Right forelimb (tissue), 1 donor: ENCODE measurements at places on chromosomes 6 and 20.

DNA sequence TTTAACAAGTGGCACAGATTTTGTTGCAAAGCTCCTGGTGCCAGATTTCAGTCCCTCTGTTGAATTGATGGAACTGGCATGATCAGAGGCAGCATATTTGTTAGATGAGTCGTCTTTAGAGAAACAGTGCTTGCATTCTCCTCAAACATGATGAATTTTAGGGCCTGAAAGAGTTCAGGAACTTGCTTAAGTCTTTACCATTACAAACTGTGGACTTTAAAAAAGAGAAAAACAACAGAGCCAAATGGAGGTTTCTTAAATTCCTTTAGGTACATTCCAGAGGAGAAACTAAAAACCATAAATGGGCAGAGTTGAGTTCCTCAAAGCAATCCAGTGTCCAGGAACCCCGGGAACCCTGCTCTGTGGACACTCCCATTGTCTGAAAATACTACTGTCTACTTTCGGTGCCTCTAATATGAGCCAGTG lies 2.5 kb downstream of the GTF2H5 start:
- no peak for DNase-seq

GRCh38 chr20:48143435-48144081 lies 358.3 kb upstream of the SULF2 start:
- no peak for DNase-seq

- DNase-seq, result no peak
Observed at GRCh38 chr6:99790679-99791078, 184.0 kb downstream of the PRDM13 start.

DNA sequence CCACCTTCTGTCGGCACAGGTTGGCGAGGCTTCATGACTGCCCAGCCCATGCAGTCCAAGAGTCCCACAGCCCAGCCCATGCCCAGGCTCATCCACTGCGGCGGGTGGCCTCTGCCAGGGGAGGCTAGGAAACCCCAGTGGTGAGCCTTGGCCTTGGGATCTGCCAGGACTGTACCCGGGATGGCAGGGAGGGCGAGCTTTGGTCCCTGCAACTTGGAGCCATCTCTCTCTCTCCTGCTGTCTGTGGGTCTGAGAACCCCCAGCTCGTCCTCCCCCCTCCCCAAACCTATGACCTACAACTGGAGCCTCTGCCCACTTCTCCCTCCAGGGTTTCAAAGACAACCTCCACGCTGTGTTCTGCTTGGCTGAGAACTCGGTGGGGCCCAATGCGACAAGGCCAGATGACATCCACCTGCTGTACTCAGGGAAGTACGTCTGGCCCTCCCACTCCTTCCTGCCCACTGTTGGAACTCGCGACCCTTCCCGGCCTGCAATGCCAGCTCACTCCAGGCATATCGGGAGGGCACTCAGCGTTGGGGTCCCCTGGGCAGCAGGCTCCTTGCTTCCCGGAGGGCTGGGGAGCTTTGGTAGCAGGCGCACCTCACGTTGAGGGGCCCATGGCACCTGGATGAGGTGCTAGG lies 19.7 kb downstream of the NPEPL1 start:
- DNase-seq, result peak; percentile 22

DNA sequence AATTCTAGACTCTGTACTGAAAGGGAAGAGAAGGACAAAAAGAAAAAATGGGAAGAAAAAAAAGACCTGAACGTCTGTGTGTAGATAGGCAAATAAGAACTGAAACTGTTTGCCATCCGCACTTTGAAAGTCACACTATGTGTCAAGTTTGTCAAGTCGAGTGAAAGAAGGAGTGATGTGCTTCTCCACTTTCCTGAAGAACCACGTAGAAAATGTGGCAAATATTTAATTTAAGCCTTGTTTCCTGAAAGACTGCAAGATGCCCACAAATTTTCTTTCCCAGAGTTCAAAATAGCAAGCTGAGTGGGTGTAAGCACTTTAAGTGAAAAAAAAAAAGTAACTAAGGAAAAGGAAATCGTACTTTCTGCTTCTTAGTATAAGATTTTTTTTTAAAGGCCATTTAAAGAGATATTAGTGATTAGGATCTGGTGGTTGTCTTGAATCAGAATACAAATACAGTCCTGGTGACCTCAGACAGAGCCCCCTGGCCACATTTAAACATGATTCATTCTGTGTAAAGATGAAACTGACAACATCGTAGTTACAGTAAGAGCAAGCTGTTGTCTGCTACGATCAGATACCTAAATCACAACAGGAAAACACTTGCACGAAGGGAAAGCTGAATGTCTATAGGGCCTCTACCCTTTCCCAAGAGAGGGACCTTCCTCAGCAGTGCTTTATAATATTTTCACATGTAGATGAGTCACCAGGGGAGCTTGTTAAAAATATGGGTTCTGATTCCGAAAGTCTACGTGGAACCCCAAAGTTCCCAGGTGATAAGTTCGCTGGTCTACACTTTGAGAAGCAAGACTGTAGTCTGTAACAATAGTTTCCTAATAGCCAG lies 102.3 kb downstream of the HIVEP2 start:
- DNase-seq, result no peak

DNA sequence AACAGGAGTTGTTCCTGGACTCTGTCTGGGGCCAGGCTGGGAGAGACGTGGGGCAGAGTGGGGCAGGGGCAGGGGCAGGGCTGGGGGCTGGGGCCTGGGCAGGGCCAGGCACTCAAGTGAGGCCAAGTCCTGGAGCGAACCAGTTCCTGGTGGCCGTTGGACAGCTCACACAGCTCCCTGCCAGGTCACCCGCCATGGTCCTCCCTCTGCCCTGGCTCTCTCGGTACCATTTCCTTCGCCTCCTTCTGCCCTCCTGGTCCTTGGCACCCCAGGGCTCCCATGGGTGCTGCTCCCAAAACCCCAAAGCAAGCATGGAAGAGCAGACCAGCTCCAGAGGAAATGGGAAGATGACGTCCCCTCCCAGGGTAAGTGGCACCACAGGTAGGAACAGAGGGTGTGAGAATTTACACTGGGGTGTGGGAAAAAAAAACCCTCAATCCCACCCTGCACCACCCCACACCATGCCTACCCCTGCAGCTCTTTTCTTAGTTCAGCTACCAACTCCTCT lies at the start of gene MCCD1:
TSS of gene MCCD1 (plus strand) at position 142 of the 508 bp plus-strand sequence. CDS start at position 195, 53 bp downstream.
- no peak for DNase-seq

GRCh38 chr6:137013738-137014602 lies 30.8 kb downstream of the IL20RA start:
- DNase-seq, result no peak

DNA sequence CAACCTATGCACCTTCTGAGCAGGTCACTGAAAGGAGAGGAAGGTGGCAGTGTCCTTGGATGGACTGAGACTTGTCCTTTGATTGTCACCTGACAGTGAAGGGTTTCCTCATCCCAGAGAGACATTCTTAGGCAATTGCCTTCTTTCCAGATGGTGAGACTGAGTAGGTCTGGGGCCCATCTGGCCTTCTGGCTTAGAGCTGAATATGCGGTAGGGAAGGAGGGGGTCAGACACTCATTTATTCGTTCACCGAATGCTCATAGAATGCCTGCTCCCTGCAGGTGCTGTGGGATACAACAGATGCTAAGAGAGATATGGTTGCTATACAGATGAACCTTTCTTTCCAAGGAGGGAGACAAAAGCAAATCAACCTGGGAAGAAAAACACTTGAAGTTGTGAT lies 76.8 kb downstream of the BMP6 start:
- DNase-seq, result no peak

- peak; percentile 52 for DNase-seq
Observed at GRCh38 chr20:36745234-36745926, 510 bp downstream of the NDRG3 start.

- no peak for DNase-seq
Observed at GRCh38 chr6:116437656-116438055, 23.5 kb upstream of the CALHM6 start.

GRCh38 chr6:143586557-143586956 lies 75.0 kb upstream of the FUCA2 start:
- DNase-seq, result no peak

DNA sequence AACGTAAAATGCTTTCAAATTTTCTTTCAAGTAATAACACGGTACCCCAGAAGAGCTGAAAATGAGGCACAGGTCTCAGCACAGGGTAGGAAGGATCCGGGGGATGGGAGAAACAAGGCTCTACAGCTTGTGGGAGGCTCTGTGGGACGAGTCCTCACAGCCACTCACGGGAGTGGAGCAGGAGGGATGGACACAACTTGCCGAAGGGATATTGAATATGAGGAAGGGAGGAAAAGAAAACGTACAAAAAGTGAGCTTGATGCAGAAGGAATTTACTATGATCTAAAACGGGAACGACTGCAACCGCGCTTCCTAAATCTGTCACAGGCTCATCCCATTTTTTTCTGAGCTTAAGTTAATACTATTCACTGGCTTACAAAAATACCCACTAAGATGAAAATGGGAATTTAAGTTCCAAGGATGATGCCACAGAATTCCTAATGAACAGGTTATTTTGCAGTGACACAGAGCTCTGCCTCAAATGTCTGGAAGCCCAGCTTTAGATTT lies 72.9 kb downstream of the FYN start:
- no peak for DNase-seq

GRCh38 chr6:124671324-124671723 lies 290.9 kb upstream of the RNF217 start:
- DNase-seq, result no peak

DNA sequence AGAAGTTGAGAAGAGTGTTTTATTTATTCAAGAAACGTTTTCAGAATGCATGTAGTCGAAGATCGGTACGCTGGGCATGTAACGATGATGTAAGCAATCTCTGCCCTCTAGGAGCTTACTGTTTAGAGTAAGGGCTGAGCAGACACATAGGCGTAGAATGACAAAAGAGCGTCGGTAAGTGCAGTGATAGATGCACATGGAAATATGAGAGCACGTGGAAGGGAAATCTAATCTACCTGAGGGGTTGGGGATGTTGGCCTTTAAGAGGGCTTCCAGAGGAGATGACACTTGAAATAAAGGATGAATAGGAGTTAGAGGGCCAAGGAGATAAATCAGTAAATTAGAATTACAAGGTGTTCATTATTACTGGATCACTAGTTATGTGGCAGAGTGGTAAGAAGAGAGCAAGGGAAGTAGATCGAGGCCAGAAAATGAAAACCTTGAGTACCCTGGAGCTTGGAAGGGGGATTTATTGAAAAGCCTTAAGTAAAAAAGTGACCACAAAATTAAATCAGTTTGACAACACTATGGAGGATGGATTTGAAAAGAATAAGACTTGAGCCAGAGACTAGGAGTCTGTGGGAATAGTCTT lies 782 bp downstream of the TRMT11 start:
- no peak for DNase-seq

- DNase-seq, result no peak
Observed at GRCh38 chr6:160408528-160408927, 60.4 kb downstream of the SLC22A3 start.

GRCh38 chr6:163793011-163793983 lies 378.8 kb downstream of the QKI start:
- DNase-seq, result no peak

GRCh38 chr6:109301418-109301817 lies 80.8 kb downstream of the CD164 start:
- DNase-seq, result no peak

- DNase-seq, result no peak
Observed at GRCh38 chr20:20505554-20505953, 137.7 kb downstream of the INSM1 start.

- DNase-seq, result no peak
Observed at GRCh38 chr6:329888-330691, 37.8 kb downstream of the DUSP22 start.

DNA sequence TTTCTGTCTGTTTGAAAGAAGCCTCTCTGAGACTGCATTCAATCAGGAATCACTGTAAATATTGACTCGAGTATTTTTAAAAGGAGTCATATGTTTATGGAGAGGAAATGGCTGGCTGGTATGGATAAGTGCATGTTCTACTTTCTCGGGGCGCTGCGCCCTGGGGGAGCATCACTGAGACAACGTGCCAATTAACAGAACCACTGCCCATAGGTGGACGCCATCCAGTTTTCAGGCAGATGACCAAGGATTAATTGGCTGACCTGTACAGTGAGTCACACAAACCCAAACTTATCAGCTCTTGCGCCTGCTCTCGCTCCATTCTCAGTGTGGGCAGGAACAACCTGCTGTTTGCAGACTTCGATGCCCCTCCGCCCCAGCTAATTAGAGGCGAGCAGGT lies 571.2 kb downstream of the QKI start:
- no peak for DNase-seq

GRCh38 chr6:106249658-106250057 lies 75.9 kb downstream of the ATG5 start:
- no peak for DNase-seq

- DNase-seq, result no peak
Observed at GRCh38 chr6:131754088-131754487, 43.3 kb upstream of the CTAGE9 start.

GRCh38 chr20:44692932-44693480 lies 22.2 kb upstream of the CCN5 start:
- DNase-seq, result no peak

DNA sequence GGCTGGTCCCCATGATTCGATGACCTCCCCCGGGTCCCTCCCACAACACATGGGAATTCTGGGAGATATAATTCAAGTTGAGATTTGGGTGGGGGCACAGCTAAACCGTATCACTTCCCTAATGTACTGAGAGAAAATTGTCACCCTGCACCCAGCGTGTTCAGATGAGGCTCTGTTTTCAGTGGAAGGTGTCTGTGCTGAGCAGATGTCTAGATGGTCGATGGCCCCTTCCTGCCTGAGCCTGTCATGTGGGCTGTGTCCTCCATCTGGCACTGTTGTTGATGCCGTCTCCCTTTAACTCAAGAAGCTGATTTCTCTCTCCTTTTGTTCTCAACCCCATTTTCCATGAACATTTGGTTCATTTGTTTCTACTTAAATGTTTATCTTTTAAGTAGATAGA lies 37.0 kb downstream of the TMEM181 start:
- DNase-seq, result no peak
